ENCODE measurements at places on chromosomes 11 and 22.

DNA sequence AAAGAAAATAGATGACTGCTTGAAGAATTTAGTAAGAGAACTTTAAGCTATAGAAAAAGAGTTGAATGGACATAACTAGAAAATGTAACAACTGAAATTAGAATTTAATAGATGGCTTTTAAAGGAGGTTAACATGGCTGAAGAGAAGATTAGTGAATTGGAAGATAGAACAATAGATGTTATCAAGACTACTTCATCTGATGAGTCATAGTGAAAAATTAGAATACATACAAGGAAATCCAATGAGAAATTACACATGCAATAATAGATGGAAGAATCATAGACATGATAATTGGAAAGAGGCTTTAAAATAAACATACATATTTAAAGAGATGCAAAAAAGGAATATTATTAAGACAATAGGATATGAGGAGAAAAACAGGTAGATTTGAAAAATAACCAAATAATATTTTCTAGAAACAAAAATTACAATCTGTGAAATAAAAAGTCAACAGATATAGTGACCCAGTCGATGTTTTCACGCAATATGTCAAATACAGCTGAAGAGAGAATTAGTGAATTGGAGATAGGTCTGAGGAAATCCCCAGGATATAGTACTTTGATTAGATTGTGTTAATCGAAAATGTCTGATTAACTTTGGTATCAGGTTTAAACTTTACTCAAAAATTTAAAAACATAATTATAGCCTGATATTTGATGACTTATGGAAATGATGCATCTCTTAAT is 28.2 kb downstream of the CAT start:
- DNase-seq = no peak

DNA sequence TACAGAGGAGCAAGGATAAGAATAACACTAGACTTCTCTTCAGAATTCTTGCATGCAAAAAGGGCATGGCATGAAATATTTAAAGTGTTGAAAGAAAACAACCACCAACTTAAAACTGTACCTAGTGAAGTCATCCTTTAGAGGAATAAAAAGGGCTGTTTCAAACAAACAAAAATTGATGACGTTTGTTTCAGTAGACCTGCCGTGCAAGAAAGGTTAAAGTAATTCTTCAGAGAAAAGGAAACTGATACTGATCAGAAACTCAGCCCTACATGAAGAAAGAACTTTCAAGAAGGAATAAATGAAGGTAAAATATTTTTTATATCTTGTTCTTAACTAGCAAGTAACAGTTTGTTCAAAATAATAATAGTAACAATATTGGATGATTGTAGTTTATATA is 27.5 kb downstream of the MRGPRX2 start:
- DNase-seq = no peak

DNA sequence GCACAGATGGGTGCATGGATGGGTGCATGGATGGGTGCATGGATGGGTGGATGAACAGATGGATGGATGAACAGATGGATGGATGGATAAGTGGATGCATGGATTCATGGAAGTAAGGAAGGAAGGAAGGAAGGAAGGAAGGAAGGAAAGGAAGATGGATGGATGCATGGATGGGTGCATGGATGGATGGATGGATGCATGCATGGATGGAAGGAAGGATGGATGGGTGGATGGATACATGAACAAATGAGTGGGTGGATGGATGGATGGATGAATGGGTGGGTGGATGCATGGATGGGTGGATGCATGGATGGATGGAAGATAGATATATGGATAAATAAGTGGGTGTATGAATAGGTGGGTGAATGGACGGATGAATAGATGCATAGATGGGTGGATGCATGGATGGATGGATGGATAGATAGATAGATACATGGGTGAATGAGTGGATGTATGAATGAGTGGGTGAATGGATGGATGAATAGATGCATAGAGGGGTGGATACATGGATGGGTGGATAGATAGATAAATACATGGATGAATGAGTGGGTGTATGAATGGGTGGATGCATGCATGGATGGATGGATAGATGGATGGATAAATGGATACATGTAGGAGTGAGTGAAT is 32.5 kb downstream of the IGF2 start:
- DNase-seq = no peak

GRCh38 chr22:38868886-38869381 is 3.1 kb downstream of the CBX6 start:
- DNase-seq = no peak

DNA sequence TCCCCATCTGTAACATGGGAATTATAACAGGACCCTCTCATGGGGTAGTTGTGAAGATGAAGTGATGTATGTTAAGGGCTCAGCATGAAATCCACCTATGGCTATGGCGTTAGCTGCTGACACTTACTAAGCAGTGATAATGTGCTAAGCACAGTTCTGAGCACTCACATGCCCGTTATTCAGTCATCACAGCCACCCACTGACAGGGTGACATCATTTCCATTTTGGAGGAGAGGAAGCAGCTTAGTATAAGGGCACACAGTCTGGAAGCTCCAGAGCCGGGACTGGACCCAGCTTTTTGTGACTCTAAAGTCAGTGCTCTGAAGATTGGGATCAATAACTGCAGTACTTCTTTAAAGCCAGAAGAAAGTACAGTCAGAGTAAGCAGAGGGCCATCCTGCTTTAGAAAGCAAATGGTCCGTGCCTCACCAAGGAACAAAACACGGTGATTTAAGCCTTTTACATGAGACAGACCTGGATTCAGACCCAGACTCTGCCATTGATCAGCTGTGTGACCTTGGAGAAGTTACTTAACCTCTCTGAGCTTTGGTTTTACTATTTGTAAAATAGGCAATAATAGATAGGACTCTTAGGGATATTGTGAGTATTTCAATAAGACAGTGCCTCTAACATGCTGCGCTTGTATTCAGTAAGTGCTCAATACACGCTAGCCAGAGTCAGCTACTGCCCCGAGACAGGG is 61.5 kb downstream of the SGSM1 start:
- DNase-seq = no peak

Data from HFF-Myc (cell line).